ENCODE measurements at places on chromosomes 12 and 14. TPM values are rescaled to one million over a fixed set of nuclear protein-coding genes. Genes with fewer than 3 reads are reported as not detected.
A peak's percentile ranks its signal among the peaks of the same experiment; 100 is the strongest.

- DNase-seq: peak; percentile 15
Observed at GRCh38 chr12:7989827-7990491, 42.6 kb upstream of the FOXJ2 start.

DNA sequence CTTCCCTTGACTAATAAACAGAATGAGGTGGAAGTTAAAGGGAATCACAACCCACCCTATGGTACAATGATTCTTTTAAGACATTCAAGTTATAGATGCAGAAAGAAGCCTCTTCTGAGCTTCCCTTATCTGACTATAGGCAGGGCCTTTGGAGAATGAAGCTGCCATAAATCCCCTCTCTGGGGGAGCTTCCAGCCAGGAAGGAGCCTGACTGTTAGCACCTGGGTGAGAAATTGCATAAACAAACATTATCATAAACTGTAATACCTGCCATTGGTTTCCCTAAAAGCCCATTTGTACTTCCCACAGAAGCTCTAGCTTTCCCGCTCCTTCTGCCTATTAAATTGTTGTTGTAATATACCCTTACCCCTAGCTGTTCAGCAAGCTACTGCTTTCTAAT is 81.3 kb upstream of the RESF1 start:
- DNase-seq: no peak

DNA sequence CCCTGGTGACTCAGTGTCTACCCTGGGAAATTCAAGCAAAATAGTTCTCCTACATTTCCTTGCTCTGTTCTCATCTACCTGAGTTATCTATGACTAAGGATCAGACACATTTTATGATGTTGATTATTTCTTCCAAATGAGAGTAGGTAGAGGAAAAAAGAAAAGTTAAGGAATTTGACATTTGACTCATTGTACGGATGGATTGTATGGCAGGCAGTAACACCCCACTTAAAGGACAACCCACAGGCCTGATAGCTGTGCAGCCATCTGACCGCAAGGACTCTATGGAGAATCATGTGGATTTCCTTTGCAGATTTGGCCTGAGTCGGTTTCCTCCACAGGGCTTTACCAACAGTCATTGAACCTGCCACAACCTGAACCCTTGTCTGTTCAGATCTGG is 540.3 kb downstream of the BCL11B start:
- no peak for DNase-seq

- DNase-seq: no peak
Observed at GRCh38 chr12:77204083-77204482, 138.7 kb upstream of the E2F7 start.

GRCh38 chr12:101107032-101107763 is 102.8 kb downstream of the SLC5A8 start:
- no peak for DNase-seq

- DNase-seq: no peak
Observed at GRCh38 chr14:99819514-99819913, 26.3 kb downstream of the EML1 start.

- DNase-seq: no peak
Observed at GRCh38 chr12:120220838-120221575, 20.1 kb upstream of the RPLP0 start.

GRCh38 chr12:9646794-9647781 is 22.4 kb upstream of the CLEC2D start:
- DNase-seq: no peak

GRCh38 chr14:36553656-36554260 is 28.7 kb downstream of the NKX2-8 start:
- peak; percentile 38 for DNase-seq

DNA sequence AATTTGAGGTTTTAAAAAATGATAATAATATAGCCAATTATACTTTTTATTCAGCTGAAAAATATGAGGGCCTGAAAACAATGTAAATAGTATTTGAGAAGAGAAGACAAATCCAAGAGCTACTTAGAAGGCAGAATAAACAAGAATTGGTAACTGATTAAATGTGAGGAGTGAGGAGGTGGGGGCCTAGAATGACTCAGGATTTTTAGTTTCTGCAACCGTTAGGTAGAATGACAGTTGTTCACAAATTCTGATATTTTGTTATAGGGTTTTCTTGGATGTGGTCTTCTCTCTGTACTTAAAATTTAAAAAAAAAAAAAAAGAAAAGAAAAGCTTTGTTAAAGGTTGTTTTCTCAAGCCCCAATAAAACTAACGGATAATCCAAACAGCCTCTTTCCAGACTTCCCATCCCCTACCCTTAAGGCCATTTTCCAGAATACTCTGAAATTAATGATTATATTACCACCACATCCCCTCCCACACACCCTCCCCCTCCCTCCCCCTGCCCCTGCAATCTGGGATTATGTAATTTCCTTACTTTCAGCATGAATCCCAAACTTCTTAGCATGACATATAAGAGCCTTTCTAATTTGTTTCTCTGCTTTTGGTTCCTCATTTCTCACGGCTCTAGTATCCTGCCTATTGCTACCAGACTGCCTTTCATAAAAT is 50.4 kb downstream of the LRP6 start:
- no peak for DNase-seq

DNA sequence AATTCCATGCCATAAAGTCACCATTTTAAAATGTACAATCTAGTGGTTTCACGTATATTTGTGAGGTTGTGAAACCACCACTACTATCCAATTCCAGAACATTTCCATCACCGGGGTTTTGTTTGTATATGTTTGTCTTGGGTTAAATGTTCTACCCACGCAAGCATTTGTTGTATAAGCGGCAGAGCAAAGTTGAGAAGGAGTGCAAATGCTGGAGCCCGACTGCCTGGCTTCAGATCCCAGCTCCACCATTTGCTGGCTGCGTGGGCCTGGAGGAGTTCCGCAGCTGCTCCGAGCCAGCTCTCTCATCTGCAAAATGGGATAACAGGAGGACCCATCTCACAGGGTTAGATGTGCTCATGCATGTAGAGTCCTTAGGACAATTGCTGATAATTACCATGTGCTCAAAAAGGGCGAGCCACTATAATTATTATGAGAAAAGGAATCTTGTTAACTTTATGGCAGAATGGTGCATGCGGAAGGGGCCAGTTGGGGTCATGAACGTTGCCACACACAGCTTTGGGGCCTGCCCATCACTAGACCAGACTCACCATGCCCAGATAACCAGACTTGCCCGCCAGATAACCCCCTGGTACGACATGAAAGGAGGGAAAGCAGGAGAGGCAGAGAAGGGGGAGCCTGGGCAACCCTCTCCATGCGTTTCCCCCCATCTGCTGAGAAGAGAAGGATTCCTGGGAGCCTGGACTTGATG is 6.4 kb downstream of the ACTN1 start:
- no peak for DNase-seq

- DNase-seq: no peak
Observed at GRCh38 chr12:47276253-47276620, 196.5 kb upstream of the AMIGO2 start.

- no peak for DNase-seq
Observed at GRCh38 chr14:51458563-51458955, 193.2 kb upstream of the FRMD6 start.

The CLEC9A gene
- polyA plus RNA-seq: 2.0 TPM

The EIF4B gene
- 455 TPM for polyA plus RNA-seq

The KRT2 gene
- polyA plus RNA-seq: not detected

The OTX2 gene
- not detected for polyA plus RNA-seq

The ERP27 gene
- polyA plus RNA-seq: 0.52 TPM

Measured in muscle of arm (tissue), 14 donors.